ENCODE measurements at places on chromosomes 1 and 21. TPM values are rescaled to one million over a fixed set of nuclear protein-coding genes. Genes with fewer than 3 reads are reported as not detected.
A peak's percentile ranks its signal among the peaks of the same experiment; 100 is the strongest.

Gene KRTAP21-2
- total RNA-seq: not detected

DNA sequence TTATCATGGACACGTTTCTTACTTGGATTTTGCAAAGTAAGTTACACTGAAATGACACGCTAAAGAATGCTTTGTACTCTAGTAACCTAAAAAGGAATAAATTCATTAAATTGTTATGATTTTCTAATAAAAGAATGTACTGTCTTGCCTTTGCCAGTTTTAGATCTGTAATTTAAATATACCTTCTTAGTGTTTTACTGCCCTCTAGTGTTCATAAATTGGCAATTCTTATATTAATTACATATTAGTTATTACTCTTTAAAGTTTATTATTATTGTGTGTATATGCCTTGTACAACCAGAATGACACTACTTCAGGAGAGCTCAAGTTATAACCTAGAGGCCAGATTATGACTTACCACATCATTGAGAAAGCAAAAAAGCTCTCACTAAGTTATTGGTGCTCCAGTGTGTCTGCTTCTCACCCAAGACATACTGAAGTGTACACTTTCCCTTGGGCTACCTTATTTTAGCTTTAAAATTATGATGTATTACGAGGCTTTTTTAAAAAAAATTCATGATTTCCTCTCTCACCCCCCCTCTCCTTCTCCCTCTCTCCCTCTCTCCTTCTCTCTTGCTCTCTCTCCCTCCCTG, 169.9 kb downstream of the HS2ST1 start:
- H3K4me3 ChIP-seq: no peak overlapping the region
- no peak overlapping the region for H3K27ac ChIP-seq
- no peaks in the 10 kb centered on the region for H3K27me3 ChIP-seq
- no peak for DNase-seq

Gene VHLL
- not detected for total RNA-seq

DNA sequence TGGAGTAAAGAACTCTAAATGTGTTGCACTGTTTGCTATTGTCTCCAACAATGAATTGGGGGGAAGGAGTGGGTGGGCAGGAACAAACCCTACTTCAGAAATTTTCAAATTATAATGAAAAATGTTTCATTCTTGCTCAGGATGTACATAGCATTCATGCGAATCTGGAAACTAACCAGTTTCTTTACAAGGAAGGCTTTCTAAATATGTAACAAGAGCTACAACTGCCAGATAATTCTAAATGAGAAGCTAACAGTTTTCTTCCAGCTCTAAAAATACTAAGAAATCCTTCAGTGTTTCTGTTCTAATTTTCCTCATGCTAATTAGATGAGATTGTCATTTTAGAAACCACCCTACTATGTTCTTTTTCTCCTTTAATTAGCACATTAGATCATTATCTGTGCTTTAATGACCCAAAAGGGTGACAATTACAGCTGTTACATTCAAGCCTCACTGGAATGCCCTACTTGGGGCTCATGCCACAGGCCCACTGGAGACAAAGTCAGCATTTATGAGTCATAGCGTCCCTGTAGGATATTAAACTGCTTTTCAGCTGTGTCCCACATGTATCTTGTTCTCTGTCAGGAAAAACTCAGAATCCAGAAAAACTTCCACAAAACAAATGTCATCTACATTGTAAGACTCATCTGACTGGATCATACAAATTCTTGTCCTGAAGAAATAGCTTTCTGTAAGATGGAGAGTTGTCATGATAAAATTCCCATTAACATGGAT, 804.6 kb upstream of the CXADR start:
- no peaks in the 10 kb centered on the region for H3K36me3 ChIP-seq
- DNase-seq: no peak
- no peaks in the 10 kb centered on the region for H3K27me3 ChIP-seq
- H3K4me3 ChIP-seq: no peak overlapping the region

DNA sequence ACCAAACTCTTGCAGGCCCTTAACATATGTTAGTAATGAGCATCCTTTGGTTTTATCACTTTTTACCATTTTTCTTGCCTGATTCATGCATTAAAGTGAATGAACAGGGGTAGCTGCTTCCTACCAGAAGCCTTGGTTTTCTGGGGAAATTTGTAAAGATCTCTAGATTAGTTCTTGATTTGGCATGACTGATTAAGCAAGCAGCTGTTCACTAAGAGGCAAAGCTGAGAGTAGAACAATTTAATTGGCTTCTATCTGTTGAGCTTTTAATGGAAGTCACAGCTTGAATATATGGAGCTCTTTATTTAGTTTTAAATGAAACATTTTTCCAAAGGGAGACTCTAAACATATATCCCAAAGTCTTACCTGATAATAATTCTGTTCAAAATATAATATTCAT, 23.6 kb downstream of the TLCD4 start:
- no peaks in the 10 kb centered on the region for H3K4me1 ChIP-seq
- H3K27ac ChIP-seq: no peak overlapping the region
- no peaks in the 10 kb centered on the region for H3K36me3 ChIP-seq
- no peaks in the 10 kb centered on the region for H3K27me3 ChIP-seq
- no peak overlapping the region for H3K4me3 ChIP-seq

DNA sequence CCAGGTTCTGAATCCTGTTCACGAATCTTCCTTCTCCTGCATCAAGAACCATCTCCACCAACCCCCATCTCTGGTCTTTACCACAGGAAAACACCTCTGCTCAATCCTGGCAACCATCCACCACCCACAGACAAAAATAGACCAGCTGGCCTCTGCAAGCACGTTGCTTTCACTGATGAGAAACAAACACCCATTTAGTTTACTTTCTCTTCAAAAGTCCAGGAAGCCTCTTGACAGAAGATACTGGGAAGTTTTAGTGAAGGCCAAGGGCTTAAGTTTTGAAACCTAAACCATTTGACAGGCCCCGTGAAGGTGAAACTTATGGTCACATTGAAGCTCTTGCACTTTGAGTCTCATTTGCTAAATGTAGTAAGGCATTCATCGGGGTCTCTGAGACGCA, 122.6 kb upstream of the PPP2R5A start:
- no peak overlapping the region for H3K4me3 ChIP-seq
- H3K4me1 ChIP-seq: peaks cover 36% of the 10 kb centered on the region
- peak overlapping the region; percentile 26 for H3K27ac ChIP-seq
- no peak for DNase-seq

GRCh38 chr21:17829472-17829871, 10.3 kb upstream of the C21orf91 start:
- no peaks in the 10 kb centered on the region for H3K27me3 ChIP-seq
- H3K4me1 ChIP-seq: no peaks in the 10 kb centered on the region
- no peak for DNase-seq

Gene LPGAT1
- total RNA-seq: 34.9 TPM

Gene CAMK1G
- total RNA-seq: 0.56 TPM

- no peaks in the 10 kb centered on the region for H3K27me3 ChIP-seq
- peak; percentile 67 for DNase-seq
- peak overlapping the region; percentile 41 for H3K27ac ChIP-seq
- no peak overlapping the region for H3K4me3 ChIP-seq
Observed at GRCh38 chr1:17412093-17412870, 27.2 kb downstream of the RCC2 start.

DNA sequence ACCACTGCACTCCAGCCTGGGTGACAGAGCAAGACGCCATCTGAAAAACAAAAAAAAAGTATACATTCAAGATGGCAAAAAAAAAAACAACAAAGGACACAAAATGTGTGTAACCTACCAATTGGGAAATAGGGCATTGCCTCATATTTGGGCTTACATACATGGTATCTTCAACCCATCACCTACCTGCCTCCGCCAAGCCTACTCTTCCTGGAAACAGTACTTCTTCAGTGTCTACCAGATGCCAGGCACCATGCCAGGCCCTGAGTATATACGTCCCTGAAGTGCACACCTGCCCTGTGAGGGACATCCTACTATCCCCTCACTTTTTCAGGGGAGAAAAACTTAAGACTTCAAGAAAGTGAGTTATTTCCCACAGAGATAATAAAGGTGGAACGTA, 160.2 kb downstream of the TOMM20 start:
- no peaks in the 10 kb centered on the region for H3K36me3 ChIP-seq
- peak overlapping the region; percentile 84 for H3K27ac ChIP-seq
- peaks cover 62% of the 10 kb centered on the region for H3K4me1 ChIP-seq
- no peak for DNase-seq

Gene TNFRSF9
- 0.47 TPM for total RNA-seq

Gene HMGN1
- 139 TPM for total RNA-seq

- H3K4me3 ChIP-seq: no peak overlapping the region
- no peak overlapping the region for H3K27ac ChIP-seq
Observed at GRCh38 chr1:55255901-55256300, 40.7 kb upstream of the USP24 start.

DNA sequence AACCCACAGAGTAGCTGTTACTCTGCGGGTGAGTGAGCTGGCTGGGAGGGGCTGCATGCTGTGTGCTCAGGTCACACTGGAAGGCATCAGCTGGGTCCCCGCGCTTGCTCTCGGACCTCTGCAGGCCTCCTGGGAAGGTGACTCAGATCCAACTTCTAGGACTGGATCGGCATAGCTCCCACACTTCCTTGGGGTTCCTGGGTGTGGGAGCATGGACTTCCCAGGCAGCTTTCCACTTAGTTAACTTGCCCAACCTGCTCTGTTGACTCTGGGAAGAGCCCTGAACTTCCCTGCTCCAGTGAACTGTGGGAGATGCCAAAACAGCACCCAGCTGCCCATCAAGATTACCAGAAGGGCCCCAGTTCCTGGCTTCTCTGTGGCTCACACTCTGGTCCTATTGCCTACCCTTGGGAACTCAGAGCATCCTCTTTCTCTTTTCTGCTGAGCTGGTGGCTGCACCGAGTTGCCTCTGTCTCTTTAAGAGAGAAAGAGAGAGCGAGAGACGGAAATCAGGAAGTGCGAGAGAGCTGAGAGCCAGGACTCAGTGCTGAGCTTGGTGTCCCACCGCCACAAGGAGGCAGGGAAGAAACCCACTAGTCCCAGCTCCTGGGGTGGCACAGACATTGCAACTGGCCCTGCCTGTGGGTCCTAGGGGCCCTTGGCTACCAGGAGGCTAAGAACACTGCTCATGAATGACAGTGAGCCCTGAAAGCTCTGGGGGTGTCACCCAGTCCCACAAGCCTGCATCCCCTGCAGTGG, at the start of gene IKBKE:
IKBKE (plus strand) TSS at position 544 of the 759 bp plus-strand sequence. CDS start 2,752 bp downstream, outside the sequence.
- peaks cover 12% of the 10 kb centered on the region for H3K36me3 ChIP-seq
- H3K27me3 ChIP-seq: no peaks in the 10 kb centered on the region
- peak within 1 kb of the TSS; percentile 70 for H3K27ac ChIP-seq
- peaks cover 56% of the 10 kb centered on the region for H3K4me1 ChIP-seq

DNA sequence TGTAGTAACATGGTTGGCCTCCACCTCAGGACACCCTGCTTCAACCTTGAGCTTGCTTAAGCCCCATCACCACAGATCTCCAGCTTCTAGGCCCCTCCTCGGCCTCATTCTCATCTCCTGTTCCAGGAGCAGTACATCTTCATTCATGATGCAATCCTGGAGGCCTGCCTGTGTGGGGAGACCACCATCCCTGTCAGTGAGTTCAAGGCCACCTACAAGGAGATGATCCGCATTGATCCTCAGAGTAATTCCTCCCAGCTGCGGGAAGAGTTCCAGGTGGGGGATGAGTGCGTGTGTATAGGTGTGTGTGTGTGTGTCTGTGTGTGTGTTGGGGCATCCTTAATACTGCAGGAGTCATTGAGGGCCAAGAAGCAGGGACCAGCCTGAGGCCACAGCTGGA, 79.6 kb downstream of the PTPRU start:
- no peaks in the 10 kb centered on the region for H3K4me1 ChIP-seq
- DNase-seq: no peak
- peaks cover 60% of the 10 kb centered on the region for H3K36me3 ChIP-seq
- no peak overlapping the region for H3K27ac ChIP-seq
- no peak overlapping the region for H3K4me3 ChIP-seq

Gene PTPN22
- total RNA-seq: 14.1 TPM

GRCh38 chr1:67170751-67171573, 4.7 kb downstream of the IL23R start:
- no peaks in the 10 kb centered on the region for H3K36me3 ChIP-seq
- DNase-seq: no peak
- H3K4me3 ChIP-seq: no peak overlapping the region
- H3K27ac ChIP-seq: no peak overlapping the region
- H3K4me1 ChIP-seq: no peaks in the 10 kb centered on the region

DNA sequence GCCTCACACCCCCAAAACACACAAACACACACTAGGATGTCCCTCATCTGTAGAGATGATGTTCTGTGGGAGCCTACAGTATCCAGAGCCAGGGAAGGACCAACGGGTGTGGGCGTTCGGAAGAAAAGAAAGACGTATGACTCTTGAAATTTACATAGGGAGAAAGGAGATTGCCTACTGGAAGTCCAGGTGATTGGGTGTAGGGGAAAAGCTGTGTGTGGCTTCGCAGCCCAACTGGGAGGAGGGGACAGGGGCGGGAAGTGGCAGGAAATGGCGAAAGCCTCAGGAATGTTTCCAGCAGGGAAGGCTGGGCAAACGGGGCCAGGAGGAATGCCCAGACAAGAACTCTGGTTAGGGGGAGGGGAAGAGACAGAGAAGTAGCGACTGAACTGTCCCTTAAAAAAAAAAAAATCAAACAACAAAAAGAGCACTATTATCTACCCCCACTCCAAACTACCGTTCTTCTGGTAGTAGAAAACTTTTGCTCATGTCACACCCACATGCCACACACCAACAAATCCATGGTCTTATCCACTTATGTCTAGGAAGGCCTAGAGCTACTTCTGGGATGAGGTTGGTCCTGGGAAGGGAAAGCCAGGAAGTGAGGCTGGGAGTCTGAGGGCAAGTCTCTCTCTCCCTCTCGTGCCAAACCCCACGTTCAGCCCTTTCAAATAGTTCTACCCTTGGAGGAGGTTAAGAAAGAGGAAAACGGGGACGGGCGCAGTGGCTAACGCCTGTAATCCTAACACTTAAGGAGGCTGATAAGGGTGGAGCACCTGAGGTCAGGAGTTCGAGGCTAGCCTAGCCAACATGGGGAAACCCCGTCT, 1.8 kb upstream of the CKS1B start:
- H3K27ac ChIP-seq: peak overlapping the region; percentile 98
- peaks cover 63% of the 10 kb centered on the region for H3K4me1 ChIP-seq
- H3K36me3 ChIP-seq: peaks cover 15% of the 10 kb centered on the region
- H3K4me3 ChIP-seq: peak overlapping the region; percentile 83
- peak; percentile 82 for DNase-seq

DNA sequence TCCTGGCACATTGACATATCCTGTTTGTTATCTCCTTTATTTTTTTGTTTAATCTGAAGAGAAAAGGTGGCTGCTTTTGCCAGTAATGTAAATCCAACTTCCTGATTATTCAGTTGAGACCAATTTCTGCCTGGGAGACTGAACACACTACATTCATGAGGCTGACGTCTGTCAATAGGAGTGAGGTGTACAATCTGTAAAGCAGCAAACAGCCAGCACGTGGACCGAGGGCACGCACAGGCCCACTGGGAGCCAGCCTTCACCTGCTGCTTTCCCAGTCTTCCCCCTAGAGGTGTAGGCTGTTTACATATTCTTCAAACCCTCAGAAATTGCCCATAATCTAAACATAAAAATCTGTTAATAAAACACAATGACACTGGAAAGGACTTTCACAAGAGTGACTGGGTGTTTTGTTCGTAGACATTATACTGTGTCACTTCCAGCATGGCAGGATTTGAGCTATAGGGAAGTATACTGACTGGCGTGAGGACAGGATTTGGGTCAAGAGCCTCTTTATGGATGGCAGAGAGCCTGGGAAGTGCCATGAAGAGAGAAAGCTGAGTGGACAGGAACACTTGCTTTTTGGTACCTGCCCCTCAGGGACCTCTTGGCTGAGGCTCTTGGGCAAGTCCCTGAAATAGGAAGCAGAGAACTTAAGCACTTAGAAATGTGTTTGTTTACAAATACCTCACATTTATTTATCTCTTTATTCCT, 552.9 kb upstream of the CAMK1G start:
- DNase-seq: peak; percentile 49
- H3K36me3 ChIP-seq: no peaks in the 10 kb centered on the region
- no peaks in the 10 kb centered on the region for H3K27me3 ChIP-seq
- H3K4me1 ChIP-seq: peaks cover 4% of the 10 kb centered on the region

Gene TRPM2
- 17.9 TPM for total RNA-seq
